ENCODE measurements at places on chromosomes 3 and 15.

DNA sequence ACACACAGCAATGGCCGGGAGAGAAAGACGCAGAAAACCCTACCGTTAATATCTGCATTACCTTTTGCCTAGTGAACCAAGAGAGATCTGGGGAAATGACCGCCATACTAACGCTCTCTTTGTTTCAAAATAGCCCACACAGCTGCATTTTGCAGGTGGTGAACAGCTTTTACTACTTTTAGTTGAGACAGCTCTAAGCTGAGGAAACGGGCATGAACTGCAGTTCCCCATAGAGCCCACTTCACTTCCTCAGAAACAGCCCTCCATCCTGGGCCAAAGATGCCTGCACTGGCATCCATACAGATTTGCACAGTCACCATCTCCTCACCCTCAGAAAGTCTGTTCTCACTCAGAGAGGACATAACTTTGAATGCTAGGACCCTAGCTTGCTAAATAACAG is 45.0 kb downstream of the ZNF860 start:
- peak; percentile 29 for DNase-seq

DNA sequence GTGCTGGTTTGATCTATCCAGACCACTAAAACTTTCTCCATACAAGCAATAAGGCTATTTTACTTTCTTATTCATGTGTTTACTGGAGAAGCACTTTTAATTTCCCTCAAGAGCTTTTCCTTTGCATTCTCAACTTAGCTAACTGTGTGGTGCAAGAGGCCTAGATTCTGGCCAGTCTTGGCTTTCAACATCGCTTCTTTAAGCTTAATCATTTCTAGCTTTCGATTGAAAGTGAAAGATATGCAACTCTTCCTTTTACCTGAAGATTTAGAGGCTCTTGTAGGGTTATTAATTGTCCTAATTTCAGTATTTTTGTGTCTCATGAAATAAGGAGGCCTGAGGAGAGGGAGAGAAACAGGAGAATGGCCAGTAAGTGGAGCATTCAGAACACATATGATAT is 234.8 kb upstream of the GADL1 start:
- DNase-seq, result no peak

GRCh38 chr3:13152826-13153710 is 79.8 kb upstream of the IQSEC1 start:
- no peak for DNase-seq

DNA sequence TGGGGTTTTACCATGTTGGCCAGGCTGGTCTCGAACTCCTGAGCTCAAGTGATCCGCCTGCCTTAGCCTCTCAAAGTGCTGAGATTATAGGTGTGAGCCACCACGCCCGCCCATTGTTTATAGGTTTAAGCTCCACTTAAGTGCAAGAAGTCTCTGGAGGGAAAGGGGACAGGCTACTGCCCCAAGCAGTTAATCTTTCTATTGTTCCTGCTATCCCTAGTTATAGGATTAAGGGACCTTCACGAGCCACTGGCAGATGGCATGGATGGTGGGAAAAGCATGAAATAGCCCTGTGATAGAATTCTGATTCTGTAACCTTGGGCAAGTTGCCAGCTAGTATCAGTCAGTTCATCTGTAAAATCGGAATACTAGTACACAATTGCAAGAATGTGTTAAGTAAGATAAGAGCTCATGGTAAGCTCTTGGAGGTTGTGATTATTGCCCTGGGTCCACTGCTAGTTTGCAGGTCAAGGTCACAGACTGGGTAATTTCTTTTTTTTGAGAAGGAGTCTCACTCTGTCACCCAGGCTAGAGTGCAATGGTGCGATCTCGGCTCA is 5.3 kb upstream of the RBPMS2 start:
- DNase-seq, result no peak

DNA sequence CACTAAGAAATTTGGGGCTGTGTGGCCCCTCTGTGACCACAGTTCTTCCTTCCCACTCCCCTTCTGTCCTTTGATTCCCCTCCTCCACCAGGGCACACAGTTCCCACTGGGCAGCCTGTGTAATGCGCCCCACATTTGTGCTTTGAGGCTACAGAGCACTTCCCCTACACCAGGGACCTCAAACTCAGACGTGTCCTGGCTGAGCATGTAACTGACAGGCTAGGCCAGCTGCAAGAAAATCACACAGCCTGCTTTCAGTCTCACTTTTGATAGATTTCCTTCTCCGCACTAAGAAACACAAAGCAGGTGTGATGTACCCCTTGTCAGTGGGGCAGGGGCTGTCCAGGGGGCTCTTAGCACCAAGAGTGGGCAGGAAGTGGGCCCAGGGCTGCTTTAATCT is 29.6 kb downstream of the PRKCD start:
- DNase-seq, result no peak

DNA sequence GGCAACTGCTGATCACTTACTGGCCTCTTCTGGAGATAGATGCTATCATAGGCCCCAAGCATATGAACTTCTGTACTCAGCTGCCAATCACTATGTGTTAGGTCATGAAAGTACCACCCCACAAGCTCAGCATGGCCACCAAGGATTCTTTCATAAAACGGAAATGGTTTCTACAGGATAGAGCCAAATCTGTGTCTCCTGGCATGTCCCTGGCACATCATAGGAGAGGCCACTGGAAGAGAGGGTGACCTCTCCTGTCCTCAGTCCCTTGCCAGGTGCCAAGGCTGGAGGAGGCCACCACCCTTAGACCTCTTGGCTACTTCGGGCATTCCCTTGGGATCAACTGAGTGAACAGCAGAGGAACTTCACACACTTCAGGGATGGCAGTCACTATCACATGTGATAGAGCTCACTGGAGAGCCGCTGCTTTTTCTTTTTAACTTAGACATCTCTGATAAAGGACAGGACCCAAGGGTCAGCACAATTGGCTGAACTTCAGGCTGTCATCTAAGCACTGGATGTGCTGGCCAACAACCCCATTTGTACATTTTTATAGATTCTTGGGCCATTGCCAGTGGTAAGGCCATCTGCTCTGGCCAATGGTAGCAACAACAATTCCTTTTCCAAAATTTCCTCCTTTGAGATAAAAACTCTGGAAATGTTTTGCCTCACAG is 425.2 kb downstream of the SQOR start:
- DNase-seq, result no peak

All from inflammatory macrophage (primary cell).